ENCODE measurements at places on chromosomes 7 and 10.

DNA sequence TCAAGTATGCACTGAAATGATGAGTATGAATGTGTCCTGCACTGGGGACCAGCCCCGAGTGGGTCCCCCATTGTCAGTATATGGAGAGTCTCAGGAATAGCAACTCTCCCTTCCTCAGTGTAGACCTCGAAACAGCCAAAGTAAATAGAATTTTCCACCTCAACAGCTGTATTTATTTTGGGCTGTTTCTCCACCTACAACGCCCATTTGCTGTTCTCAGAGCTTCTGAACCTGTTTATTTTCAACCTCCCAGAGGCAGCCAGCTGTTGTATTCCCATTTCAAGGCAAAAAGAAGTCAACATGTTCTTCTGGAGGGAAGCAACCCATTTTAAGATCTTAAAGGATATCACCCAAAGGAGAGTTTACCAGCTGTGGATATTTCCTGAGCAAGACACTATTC lies 59.6 kb upstream of the BICC1 start:
- no peak for DNase-seq

DNA sequence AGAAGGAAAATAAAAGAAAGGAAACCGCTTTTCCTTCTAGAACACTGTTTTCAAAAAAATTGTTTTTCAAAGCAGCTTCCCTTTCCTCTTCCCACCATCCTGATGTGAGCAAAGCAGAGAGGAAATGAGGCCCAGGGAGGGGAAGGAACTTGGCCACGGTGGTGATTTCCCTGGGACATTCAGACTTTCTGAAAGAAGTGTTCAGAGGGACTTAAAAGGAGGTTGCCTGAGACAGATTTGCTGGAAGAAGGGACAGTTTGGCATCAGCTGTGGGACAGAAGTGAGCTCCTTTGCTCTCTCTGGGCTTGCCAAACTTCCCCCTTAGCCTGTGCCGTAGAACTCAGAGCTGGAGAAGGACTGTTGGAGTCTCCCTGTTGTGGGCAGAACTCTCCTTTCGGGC lies 30.3 kb downstream of the ADCYAP1R1 start:
- DNase-seq = no peak

- no peak for DNase-seq
Measured at GRCh38 chr7:159139639-159140038, 5.0 kb downstream of the VIPR2 start.

DNA sequence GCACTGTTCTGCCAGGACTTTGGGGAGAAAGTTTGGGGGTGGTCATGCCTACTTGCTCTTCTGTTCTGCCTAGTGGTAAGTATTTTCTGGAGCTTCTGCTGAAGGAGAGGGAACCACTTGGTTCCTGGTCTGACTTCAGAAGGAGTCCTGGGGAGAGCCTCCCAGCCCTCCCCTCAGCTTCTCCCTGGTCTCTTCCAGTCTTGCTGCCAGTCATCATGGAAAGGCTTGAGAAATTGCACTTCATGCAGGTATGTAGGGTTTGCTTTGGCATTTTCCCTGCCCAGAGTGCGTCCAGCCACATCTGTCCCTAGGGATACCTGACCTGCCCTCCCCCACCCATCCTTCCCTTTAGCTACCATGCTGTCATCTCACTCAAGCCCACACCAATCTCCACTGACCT lies 11.1 kb upstream of the WBP1L start:
- DNase-seq = no peak

GRCh38 chr10:35795131-35795824 lies 153.2 kb upstream of the FZD8 start:
- no peak for DNase-seq

All from stimulated activated naive CD4-positive, alpha-beta T cell (primary cell).